ENCODE measurements at places on chromosomes 7 and 10.

DNA sequence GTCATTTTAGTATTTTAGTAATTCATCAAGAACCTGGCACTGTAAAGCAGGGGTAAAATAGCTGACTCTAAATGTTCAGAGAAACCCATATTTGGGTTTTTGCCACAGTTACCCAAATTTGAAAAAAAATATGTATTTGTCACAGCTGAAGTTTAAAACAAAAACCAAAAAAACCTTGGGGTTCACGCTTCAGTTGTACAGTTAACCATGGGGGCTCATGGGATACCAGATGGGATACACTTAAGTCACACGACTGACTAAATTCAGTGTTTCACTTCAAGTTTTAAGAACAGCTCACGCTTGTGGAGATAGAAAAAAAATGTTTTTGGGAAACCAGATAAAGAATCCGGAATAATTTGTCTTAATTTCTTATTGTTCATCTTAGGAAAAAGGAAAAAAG, 2.1 kb downstream of the ARL3 start:
- DNase-seq: no peak

GRCh38 chr10:113187063-113187777, 237.2 kb downstream of the TCF7L2 start:
- DNase-seq: no peak

GRCh38 chr7:120920591-120921274, 29.8 kb upstream of the ING3 start:
- DNase-seq: no peak

GRCh38 chr10:80350251-80350650, 6.3 kb downstream of the DYDC1 start:
- DNase-seq: no peak

- DNase-seq: no peak
These were observed 2.4 kb upstream of the VAX1 start for GRCh38 chr10:117140525-117140902.

GRCh38 chr7:21773326-21773725, 172.4 kb downstream of the CDCA7L start:
- no peak for DNase-seq

DNA sequence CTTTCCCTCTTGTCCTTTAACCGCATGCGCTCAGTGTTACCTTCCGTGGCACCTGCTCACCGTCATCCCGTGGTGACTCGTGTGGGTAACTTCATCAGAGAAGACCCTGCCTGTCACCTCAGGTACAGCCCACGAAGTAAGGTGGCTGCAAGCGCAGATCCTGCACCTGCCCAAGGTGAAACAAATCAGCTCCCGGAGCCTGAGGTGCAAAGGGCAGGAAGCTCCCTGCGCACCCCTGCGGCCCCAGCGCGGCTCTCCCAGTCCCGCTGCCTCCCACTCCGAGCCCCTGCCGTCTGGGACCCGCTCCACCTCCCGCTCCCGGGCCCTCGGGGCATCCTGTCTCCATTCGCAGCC, 110.9 kb upstream of the LANCL2 start:
- no peak for DNase-seq

DNA sequence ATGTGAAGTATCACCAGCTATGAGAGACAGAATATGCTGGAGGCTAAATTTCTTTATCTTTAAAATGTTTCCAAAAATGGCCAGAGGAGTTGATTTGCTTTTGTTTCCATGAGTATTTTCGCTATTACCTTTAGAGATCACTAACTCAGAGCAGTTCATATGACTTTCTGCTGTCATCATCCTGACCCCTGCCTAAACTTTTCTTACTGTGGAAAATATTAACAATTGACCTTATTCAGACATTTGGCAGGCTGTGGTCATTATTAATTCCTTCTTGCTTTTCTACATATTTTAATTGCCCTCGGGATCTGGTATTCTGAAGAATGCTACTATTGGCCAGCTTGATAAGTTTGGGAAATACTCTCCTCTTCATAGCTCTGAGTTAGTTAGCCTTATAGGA, 156.5 kb downstream of the EXOC4 start:
- no peak for DNase-seq

DNA sequence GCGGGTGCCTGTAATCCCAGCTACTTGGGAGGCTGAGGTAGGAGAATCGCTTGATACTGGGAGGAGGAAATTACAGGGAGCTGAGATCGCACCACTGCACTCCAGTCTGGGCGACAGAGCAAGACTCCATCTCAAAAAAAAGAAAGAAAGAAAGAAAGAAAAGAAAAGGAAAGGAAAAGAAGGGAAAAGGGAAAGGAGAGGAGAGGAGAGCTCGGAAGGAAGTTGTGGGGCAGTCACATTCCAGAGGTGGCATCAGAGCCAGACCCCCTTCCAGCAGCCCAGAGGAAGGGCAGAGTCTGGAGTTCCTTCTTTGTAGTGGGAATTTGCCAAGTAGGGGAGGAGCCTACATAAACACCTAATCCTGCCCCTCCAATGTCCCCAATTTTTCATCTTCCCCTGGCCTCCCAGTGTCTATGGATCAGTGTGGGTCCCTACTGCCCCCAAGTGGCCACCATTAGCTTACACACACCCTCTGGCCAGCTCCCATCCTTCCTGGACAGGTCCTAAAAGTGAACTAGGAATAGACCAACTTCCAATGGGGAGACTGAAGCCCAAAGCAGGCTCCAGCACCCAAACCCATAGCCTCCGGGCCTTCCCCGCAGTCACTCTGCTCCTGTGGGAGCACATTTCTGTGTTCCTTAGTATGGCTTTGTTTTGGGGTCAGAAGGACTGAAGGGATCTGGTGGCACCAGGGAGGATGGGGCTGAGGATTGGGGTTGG, 39.6 kb upstream of the HSPB1 start:
- DNase-seq: peak; percentile 69

- DNase-seq: no peak
These were observed 3.1 kb downstream of the WDR91 start for GRCh38 chr7:135208102-135208793.

DNA sequence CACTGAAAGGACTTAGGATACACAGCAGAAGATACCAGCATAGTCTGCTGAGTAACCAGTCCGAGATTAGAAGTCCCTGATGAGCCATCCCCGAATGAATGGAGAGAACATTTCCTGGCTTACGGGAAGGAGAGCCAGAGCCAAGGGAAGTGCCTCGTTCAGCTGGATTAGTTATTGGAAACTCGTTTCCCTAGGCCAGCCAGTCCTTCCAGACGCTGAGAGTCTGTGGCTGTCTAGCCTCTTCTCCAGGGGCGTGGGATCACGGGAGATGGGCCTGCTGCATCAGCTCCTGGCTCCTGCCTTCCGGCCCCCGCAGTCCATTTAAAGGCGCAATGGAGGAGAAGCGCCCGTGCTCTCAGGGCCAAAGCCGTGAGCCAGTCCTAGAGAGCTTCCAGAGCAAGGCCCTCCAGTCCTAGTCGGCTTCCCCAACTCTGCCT, 712.8 kb downstream of the PARD3 start:
- no peak for DNase-seq

DNA sequence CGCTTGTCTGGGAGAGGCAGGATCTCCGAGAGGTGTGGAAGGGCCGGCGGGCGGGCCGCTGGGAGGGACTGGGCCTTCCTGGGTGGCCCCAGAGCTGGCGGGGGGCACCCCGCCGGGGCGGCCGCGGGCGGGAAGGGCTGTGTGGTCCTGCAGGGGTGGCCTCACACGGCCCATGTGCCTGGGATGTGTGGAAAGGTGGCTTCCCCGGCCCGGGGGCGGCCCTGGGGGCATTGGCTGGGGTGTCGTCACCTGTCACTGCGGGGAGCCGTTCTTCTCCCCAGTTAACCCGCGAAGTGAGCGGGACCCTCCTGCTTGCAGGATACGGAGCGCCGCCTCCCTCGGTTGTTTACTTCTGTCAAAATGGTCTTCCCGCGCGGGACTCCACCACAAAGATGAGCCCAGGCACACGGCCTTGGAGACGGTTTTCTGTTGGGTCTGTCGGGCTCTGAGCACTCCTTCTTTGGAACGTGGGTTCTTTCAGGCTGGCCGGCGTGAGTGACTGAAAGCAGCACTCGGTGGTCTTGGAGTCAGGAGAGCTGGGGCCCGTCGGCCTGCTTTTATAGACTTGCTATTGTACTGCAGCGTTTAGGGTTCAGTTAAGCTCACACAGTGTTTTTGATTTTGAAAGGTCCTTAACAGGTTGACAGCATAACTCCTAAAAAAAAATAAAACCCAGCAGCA, 700 bp downstream of the SMC3 start:
- DNase-seq: no peak

DNA sequence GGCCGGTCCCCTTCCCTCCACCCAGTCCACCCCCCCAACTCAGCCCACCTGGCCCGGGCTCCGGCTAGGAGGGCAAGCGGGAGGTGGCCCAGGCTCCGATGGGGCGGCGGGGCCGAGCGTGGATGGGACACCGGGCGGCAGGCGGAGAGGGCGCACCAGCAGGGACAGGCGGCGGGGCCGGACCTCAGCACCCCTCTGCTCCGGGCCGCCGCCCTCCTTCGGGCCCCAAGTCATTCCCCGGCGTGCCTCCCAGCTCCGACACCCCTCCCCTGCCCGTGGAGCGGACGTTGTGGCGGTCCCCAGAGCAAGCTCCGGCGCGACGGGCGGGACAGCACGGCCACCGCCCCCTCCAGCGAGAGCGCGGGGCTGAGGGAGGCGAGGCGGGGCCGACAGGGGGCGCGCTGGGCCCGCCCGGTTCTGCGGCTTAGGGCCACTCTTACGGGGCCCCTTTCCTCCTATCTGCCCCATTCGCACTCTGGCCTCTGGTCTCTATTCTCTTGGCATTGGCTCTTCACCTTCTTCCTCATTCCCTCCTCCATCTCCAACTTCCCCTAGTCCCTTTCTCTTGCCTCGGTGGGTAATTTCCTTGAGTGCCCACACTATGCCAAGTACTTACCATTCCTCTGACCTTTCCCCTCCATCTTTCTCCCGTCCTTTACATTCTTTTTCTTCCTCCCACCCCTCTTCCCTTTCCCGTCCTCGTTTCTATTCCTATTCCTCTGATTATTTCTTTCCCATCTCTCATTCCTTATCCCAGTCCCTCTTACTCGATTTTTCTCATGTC, 701 bp upstream of the GBX1 start:
- DNase-seq: no peak

- peak; percentile 61 for DNase-seq
These were observed 247.4 kb downstream of the ELMO1 start for GRCh38 chr7:37201003-37201875.

- no peak for DNase-seq
These were observed 54.8 kb upstream of the AGBL3 start for GRCh38 chr7:134931487-134931886.

- DNase-seq: no peak
These were observed 29.3 kb downstream of the PRSS2 start for GRCh38 chr7:142800088-142800487.

DNA sequence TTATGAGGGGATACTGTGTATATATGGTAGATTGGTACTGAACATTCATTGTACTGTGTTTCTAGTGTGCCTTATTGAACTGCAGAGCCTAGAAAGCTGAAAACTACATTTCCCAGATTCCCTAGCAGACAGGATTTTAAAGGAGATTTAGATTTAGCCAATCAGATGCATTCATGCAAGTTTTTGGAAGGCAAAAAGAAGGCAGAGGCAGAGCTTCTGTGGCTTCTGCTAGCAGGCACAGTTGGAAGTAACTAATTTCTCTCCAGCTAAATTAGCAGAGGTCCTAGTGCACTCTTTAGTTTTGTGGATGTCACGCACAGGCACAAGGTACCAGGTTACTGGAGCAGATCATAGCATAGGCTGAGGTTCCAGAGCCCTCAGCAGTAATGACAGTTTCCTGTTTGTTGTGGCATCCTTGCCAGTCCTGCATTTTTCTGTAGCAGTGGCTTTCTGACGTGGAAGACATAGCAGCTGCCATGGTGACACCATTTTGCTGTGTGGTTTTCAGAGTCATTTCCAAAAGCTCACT, 83.7 kb upstream of the CCDC71L start:
- no peak for DNase-seq

DNA sequence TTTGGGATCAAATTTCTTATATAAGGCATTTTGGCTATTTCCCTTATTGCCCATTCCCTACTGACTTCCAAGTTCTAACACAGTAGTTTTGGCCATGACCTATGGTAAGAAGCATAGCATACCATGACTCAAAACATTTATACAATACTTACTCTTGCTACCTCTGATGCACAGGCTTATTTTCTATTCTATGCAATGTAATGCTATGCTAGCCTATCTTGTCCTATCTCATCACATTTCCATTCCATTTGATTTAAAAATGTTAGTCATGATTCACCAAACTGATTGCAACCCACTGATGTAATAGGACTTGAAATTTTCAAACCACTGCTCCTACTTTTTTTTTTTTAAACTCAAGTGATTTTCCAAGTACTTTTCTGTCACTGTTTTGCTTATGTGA, 658.5 kb downstream of the TYW1 start:
- no peak for DNase-seq

- no peak for DNase-seq
These were observed 163.3 kb downstream of the RPS24 start for GRCh38 chr10:78196964-78197363.

- no peak for DNase-seq
These were observed 132.1 kb downstream of the MACC1 start for GRCh38 chr7:20085086-20085485.
